SJCRH30 (cell line): ENCODE measurements at places on chromosomes 7 and 10. TPM values are rescaled to one million over a fixed set of nuclear protein-coding genes. Genes with fewer than 3 reads are reported as not detected.

GRCh38 chr10:127907411-127908105 lies 655 bp downstream of the PTPRE start:
- no peaks in the 10 kb centered on the region for H3K36me3 ChIP-seq
- H3K27ac ChIP-seq, result no peak overlapping the region
- no peaks in the 10 kb centered on the region for H3K4me1 ChIP-seq
- H3K4me3 ChIP-seq, result no peak overlapping the region
- no peaks in the 10 kb centered on the region for H3K27me3 ChIP-seq
- DNase-seq, result no peak

GRCh38 chr7:143391462-143392404 lies 10.6 kb downstream of the ZYX start:
- peaks cover 31% of the 10 kb centered on the region for H3K36me3 ChIP-seq
- no peak overlapping the region for H3K27ac ChIP-seq
- no peaks in the 10 kb centered on the region for H3K27me3 ChIP-seq
- H3K4me1 ChIP-seq, result no peaks in the 10 kb centered on the region

Gene OR2A42
- not detected in 2 replicates for total RNA-seq

Gene CCDC3
- 106 and 112 TPM in 2 replicates for total RNA-seq
